ENCODE measurements at places on chromosomes 4 and X.

DNA sequence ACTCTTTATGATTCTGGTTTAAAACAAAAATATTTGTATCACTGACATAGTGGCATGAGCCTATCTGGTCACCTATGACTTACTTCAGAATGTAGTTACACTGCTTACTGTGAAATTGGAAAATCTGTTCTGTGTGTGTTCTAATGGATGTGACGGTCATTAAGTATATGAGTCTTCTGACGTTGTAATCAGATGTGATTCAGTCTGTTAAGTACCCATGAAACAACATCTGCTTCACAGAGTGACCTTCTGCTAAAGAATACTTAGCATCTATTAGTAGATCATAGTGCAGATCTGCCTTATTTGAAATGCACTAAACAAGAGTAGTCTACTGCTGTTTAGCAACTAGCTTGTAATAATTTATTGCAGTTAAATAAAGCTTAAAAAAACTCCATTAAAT lies 317.1 kb downstream of the DCTD start:
- DNase-seq: no peak

DNA sequence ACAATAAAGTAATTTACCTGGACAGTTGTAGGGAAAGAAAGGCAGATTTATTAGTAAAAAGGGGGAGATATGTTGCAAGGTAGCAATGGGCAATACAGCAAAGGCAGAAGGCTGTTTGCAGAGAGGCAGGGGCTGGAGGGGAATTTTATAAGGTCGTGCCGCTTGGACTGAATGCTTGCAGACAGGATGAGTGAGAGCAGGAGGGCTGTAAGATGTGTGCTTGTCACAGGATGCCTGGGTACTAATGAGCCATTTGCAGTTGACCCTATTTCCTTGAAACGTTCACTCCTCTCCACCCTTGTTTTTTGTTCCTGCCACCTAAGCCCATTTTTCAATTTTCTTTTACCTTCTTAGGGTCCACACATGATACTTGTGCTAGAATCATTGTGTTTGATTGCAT lies 214.7 kb downstream of the TRAM1L1 start:
- DNase-seq: no peak

DNA sequence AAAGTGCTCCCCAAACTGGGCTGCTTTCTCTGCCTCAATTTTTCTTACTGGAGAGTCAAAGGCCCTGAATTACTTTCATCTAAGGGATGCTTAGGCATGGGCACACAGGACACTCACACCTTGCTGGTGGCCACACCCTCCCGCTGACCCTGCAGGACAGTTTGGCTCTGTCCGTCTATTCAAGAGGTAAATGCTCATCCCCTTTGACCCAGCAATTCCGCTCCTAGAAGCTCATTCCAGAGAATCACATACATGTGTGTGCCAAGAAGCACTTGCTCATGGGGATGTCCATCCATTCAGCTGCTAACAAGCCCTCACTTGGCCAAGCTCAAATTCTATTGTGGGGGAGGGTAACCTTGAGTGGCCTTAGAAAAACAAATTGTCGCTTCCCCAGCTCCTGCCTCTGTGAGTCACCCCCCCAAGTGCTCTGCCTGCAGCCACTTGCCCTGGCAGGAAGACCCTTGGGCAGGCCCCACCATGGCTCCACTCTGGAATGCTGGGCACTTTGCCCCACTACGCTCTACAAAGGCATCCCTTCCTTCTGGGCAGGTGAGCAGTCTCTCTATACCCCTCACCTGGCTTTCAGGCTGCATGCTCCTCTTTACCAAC lies 54.5 kb downstream of the HTRA3 start:
- DNase-seq: no peak

GRCh38 chr4:53235547-53235946 lies 130.3 kb downstream of the SCFD2 start:
- DNase-seq: no peak

DNA sequence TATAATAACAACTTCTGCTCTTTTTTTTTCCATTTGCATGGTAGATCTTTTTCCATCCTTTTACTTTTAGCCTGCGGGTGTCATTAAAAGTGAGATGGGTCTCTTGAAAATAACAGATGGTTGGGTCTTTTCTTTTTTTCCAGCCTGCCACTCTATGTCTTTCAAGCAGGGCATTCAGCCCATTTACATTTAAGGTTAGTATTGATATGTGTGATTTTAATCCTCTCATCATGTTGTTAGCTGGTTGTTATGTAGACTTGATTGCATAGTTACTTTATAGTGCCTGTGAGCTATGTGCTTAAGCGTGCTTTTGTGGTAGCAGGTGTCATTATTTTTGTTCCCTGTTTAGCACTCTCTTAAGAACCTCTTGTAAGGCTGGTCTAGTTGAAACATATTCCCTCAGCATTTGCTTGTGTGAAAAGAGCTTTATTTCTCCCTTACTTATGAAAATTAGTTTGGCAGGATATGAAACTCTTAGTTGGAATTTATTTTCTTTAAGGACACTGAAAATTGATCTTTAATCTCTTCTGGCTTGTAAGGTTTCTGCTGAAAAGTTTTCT lies 326.1 kb downstream of the SH3BGRL start:
- no peak for DNase-seq

Measured in psoas muscle (tissue), 8 donors.